ENCODE measurements at places on chromosomes 16 and 17. TPM values are rescaled to one million over a fixed set of nuclear protein-coding genes. Genes with fewer than 3 reads are reported as not detected.

- DNase-seq: no peak
Observed at GRCh38 chr17:42845918-42846593, 1.7 kb downstream of the AOC2 start.

DNA sequence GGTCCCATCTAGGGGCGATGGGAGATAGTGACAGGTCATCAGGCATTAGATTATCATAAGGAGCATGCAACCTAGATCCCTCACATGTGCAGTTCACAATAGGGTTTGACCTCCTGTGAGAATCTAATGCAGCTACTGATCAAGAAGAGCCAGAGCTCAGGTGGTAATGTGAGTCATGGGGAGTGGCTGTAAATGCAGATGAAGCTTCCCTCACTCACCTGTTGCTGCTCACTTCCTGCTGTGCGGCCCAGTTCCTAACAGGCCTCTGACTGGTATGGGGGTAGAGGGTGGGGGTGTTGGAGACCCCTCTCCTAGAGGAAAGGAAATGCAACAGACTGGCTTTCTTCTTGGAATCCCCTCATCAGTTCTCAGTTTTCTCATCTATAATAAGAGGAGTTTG, 131.4 kb downstream of the CA10 start:
- DNase-seq: no peak

DNA sequence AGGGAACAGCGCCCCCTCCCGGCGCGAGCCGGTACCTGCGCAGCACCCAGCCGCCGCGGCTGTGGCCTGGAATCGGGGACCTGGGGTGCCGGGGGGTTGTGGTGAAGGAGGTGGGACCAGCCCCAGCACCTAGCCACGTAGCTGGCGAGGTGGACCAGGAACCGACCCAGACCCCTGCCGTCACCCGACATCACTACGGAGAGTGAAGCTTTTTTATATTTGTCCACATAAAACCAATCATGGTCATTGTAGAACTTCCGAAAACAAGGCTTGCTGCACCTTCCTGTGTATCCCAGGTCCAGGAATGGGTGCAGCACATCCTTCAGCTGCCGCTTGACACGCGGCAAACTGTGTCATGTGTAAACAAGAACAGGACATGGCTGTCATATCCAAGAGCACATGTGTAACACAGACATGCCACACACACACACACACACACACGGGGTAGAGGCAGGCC, 1.3 kb downstream of the HBQ1 start:
- no peak for DNase-seq

Gene CCDC78
- polyA plus RNA-seq: not detected

Gene CNGB1
- not detected for polyA plus RNA-seq

All from naive B cell (primary cell).